NCI-H187 (cell line): ENCODE measurements at places on chromosomes 5 and 9.

GRCh38 chr5:146647656-146648199 lies 131.7 kb upstream of the GPR151 start:
- DNase-seq = peak; percentile 64

DNA sequence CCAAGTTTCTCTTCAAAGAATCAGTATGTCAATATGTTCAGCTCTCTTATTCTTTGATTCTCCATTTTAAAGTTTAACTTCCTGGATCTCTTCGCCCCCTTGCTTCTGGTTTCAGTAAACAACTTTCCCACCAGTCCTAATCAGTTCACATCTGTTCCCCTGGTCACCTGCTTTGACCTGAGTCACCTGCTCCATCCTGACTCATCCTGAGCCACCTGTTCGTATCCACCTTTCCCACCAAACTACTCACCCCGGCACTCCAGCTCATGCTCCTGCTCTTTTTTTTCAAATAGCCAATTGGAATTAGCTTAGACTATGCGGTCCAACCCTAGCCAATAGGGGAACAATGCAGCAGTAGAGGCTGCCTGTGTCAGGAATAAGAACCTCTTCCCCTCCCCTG lies 23.6 kb upstream of the CSF1R start:
- DNase-seq = no peak

DNA sequence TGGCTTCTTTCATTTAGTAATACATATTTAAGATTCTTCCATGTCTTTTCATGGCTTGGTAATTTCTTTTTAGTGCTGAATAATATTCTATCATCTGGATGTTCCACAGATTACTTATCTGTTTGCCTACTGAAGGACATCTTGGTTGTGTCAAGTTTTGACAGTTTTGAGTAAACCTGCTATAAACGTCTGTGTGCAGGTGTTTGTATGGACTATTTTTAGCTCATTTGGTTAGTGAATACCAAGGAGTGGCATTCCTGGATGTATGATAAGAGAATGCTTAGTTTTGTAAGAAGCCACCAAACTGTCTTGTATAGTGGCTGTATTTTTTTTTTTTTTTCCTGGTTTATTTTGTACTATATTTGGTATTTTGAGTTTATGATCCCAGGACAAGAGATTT lies 38.4 kb downstream of the PRRC1 start:
- DNase-seq = no peak

DNA sequence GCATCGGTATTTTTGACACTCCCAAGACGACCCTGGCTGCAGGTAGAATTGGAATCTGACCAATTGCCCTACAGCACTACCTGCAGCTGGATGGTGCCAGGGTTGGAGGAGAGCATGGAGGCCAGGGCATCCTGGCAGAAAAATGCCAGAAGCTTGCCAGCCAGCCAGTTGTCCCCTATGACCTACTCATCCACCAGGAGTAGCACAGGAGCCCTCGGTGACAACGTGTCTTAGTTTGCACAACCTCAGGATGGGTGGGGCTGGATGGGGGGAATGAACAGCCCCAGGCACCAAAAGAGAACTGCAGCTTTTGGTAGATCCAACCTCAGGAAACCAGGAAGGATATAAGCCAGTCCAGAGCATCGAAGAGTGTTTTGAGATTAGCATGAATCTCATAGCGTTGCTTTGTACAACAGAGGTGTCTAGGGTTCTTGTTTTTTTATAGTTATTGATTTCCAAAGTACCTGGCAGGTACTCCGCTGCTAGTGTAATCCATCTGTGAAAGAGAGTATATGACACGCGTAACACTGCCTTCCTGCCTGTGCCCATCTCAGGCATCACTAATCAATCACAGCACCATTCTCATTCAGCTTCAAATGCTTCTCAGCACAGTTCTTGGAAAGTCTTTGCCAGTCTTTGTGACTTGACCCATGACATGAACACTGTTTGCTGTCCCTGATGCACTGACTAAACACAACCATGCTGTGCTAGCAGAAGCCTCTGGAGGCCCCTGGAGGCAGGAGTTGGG lies 36.7 kb upstream of the ASS1 start:
- no peak for DNase-seq

DNA sequence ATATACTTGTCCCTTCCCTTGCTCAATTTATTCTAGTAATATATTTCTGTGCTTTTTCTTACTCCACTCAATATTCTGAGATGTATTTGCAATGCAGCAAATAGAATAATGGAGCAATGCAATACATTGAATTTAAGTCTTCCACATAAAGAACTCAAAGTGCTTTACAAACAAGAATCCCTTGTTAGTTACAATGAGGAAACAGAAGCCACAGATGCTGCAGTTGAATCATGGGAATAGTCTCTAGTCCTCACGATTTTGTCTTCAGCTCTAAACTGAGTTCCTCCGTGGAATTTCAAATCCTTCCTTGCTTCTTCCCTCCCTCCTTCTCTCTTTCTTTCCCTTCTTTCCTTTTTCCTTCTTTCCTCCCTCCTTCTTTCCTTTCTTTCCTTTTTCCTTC lies 12.5 kb upstream of the TAS2R1 start:
- DNase-seq = no peak

- no peak for DNase-seq
Observed at GRCh38 chr9:89597711-89598362, 7.0 kb upstream of the GADD45G start.

DNA sequence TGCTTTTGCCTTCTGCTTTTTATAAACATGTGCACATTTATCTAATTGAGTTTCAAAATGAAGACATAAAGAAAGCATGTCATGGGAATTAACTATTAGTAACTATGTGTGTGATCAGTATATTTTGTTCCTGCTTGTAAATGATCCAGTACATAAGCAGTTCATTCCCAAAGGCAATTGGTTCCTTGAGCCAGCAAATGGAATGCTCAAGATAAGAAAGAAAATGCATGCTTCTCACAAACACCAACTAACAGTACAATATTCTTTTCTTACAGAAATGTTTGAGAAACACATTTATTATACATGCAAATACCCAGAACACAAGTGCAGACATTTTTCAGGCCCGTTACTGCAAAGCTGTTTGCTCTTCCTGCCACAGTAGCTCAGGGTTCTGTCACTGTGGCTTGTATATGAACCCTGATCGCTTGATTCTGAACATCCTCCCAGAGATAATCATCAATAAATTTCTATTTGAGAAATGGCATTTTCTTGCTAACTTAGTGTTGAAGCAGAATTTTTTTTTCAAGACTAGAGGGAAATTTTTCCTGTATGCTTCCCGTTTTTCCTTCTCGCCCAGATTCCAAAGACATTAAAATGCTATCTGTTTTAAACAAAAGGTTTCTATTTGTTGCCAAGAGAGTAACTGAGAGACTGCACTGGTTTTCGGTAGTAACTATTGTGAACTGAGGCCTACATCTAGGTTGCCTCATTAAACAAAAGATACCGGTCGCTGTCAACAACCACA lies 1.9 kb downstream of the GNAQ start:
- no peak for DNase-seq

DNA sequence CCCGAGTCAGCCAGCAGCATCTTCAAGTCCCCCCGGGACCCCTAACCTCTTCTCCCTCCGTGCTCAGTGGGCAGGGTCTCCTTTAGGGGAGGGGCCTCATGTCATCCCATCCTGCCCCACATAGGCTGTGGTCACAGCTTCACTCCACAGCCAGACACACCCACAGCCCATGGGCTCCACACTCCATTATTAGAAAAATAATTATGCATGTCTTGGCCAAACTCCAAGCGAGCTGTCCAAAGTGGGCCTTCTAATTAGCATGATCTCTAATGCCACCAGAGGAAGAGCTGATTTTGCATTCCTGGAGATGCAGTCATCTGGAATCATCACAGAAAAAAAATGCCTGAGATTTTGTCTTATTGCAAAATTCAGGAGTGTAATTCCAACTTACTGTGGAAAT lies 418.2 kb downstream of the IRX2 start:
- no peak for DNase-seq

DNA sequence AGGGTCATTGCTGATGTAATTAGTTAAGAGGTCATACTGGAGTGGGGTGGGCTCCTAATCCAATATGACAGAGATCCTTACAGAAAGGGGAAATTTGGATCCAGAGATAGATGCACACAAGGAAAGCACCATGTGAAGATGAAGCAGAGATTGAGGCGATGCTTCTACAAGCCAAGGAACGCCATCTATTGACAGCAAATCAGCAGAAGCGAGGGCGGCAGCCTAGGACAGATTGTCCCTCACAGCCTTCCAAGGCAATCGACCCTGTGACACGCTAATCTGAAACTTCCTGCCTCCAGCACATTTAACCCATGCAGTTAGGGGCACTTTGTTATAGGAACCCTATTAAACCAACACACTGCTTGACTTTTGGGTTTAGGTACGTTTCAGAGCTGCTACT lies 285.1 kb upstream of the DAP start:
- DNase-seq = no peak

DNA sequence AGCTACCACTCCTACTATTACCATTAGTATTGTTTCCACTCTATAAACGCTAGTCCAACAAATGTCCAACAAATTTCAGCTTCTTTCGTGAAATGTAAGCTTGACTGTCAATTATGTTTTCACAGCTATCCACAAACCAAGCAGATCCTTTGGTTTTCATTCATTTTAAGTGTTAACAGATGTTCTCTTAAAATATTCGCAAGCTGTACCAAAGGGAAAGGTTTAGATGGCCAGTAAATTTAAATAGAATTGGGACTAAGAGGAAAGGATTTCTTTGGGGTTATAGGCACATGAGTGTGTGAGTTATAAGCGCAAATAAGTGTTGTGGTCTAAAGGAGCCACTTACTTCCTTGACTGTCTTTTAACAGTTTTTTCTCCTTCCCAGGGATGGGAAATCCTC lies 136.8 kb upstream of the ADRA1B start:
- DNase-seq = no peak

DNA sequence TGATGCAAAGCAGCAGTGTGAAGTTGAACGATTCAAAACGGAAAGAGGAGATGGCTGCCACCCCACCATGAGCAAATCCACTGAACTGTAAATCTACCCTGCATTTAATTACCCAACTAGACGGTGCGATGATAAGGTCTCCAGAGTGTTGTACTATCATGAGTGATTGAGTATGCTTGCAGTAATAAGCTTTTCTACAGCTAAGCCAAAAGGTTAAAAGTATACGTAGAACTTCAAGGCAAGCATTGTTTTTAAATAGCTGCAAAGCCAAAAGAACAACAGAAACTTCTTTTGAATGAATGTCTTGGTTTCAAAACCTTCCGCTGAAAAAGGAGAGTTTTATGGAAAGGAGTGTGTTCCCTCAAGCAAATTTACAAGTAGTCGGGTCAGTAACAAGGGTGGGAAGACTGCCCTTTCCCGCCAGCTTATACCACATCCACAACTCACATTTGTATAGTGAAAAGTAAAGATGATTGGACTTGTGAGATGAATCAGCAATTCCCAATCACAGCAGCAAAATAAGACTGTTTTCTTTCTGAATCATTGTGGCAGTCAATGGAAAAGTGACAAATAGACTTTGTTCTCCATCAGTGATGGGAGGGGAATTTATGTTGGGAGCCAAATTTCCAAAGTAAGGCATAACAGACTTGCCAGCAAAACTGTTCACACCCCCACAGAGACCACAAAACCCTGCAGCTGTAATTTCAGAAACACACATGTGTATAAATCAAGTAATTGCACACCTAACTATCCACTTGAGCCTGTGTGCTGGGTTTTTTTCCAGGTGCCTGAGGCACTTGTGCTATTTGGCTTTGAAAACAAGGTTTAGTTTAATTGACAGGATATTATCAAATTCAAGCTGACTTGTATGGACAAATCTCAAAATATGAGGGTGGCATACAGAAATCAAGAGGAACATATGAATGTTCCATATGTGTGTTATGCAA lies 407.7 kb upstream of the GRAMD2B start:
- no peak for DNase-seq

DNA sequence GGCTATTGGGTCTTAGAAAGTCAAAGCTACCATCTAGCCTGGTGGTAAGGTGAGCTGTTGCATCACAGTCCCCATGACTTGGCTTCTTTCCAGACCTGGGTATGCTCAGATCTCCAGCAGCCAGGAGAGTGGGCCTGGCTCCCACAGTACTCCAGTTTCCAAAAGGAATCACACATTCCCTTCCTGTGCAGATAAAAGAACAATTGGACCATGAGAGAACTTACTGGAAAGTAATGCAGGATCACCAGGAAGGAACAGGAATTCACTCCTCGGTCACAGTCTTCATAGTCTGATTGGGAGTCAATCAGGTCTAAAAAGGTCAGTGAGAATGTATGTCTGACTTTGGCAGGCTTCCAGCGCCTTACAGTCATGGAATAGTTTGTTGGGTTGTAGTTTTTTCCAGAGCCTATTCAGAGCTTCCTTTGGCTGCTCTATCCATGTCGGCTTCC lies 47.8 kb upstream of the CD180 start:
- no peak for DNase-seq

GRCh38 chr9:89466451-89467277 lies 31.2 kb downstream of the SEMA4D start:
- no peak for DNase-seq

GRCh38 chr5:80238097-80238496 lies 17.8 kb downstream of the SERINC5 start:
- no peak for DNase-seq

DNA sequence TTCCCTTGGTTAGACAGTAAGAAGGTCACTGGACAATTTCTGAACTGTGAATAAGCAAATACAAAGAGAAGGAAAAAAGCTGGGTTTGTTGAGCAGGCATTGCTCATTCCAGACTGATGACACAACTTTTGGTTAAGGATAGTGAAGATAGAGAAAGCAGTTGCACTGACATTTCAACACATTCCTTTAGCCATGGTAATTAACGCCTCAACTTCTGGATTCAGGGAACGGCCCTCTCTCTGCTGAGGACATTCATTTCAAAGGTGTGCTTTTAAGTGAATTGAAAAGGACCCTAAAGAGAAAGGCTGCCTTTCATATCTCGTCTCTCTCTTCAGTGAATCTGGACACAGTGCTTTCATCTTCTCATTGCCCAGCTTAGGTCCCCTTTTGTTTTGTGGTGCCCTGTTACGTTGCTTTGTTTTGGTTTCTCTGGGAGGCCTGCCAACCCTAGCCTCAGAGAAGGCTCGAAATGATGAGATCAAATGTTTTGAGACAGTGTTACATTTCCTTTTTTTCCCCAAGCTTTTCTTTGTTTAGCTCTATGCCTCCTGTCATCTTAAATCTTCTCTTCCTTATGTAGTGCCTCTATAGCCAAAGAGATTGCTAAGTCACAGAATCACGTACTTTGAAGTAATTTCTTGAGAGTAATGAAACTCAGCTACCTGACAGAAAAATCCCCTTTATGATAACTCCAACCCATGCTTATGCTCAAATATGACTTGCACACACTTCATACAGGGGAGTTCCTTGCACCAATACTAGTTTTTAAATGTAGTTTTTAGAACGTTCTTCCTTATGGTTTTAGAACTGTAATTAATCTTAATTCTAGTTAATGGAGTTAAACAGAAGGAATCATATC lies 94.4 kb upstream of the IFNE start:
- no peak for DNase-seq

DNA sequence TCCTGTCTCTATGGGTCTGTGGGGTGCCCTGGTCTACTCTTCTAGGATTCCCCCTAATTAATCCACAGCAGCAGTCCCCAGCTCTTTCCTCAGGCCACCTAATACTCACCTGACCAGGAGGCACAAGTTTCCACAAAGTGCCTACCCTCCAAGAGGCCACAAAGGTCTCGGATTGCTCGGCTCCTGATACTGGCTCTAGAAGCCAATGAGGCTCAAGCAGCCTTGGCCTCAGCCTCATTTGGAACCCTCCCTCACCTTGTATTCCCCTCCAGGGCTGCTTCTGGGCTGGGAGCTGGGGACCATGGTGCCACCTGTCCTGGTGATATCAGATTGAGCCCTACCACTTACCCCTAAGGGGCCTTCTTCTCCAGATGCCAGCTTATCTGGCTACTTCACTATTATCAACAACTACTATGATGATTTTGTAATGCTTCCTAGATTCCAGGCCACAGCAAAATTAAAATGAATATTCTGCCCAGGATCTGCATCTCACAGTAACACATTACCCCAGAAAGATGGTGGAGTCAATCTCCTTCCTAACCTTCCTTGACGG lies 103.7 kb upstream of the SPOCK1 start:
- DNase-seq = no peak
